ENCODE measurements at places on chromosomes 12 and 14.

- no peak for DNase-seq
Observed at GRCh38 chr12:11894890-11895289, 175.8 kb upstream of the BCL2L14 start.

GRCh38 chr12:88703790-88704189, 123.5 kb upstream of the KITLG start:
- no peak for DNase-seq

GRCh38 chr12:52037248-52037861, 13.9 kb upstream of the NR4A1 start:
- DNase-seq = peak; percentile 87

DNA sequence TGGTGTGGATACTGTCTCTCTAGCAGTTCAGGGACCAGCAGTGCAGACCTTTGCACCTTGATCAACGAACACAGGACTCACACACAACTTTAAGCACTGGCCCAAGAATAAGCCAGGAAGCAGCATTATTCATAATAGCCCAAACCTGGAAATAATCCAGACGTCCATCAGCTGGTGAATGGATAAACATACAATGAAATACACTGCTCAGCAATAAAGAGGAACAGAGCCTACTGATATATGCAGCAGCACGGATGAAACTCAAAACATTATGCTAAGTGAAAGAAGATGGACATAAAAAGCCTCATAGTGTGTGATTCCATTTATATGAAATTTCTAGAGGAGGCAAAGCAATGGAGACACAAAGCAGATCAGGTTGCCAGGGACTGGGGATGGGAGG, 303.9 kb upstream of the FKBP4 start:
- DNase-seq = no peak

DNA sequence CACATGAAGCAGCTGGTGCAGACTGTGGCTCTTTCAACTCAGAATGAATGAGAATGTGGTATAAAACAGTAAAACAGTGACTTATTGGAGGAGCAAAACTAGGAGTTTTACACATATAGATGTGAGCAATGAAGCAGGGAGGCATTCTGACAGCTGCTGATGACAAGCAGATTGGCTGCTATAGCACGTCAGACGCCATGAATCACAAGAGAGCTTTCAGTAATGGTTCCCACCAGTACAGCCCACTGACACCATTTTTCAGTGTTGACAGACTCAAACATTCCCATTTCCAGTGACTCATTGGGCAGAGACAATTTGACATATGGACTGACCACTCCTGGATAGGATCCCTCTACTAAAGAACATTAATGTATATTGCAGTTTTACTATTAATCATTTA, 24.6 kb upstream of the FSCB start:
- DNase-seq = no peak

DNA sequence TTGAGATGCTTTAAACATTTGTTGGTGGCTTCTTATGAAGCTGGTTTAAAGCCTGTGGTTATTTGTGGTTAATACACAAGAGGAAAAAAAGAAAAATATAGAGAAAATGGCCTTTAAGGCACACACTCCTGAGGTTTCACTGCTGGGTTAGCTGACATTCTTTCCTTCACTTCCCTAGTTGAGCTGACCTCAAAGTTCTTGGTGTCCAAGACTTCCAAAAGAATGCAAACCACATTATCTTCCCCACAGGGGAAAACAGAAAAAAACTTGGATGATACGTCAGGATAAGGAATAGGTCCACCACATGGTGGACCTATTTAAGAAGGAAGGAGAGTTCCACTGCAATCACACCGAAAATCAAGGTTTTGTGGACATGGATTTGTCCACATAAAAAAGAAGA, 94.3 kb downstream of the SLC25A21 start:
- no peak for DNase-seq

DNA sequence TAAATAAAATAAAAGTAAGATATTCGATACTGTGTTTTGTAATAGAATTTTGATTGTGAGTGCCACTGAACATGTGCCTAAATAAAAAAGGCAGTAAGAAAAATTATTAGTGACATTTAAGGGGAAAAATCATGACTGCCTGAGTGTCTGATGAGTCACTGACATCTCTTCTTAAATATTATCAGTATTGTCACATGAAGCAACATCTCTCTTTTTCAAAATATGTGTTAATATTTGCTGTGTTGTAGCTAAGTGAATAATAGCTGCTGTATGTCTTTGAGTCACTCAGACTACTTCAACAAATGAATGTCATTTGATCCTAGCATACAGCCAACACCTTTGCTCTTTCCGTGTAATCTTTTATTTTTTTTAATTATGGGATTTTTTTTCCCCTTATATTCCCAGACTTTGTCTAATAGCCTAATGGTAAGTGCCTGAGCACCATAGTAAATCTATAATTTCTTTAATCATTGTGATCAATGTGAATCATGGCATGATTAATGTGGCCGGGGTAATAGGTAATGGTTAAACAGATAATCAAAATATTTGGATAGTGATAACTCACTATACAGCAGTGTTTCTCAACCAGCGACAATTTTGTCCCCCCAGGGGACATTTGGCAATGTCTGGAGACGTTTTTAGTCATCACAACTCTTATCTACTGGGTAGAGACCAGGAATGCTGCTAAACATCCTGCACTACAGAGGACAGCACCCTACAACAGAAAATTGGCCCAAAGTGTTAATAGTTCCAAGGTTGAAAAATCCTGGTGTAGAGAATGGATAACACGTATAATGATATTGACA, 11.7 kb upstream of the OTX2 start:
- no peak for DNase-seq

DNA sequence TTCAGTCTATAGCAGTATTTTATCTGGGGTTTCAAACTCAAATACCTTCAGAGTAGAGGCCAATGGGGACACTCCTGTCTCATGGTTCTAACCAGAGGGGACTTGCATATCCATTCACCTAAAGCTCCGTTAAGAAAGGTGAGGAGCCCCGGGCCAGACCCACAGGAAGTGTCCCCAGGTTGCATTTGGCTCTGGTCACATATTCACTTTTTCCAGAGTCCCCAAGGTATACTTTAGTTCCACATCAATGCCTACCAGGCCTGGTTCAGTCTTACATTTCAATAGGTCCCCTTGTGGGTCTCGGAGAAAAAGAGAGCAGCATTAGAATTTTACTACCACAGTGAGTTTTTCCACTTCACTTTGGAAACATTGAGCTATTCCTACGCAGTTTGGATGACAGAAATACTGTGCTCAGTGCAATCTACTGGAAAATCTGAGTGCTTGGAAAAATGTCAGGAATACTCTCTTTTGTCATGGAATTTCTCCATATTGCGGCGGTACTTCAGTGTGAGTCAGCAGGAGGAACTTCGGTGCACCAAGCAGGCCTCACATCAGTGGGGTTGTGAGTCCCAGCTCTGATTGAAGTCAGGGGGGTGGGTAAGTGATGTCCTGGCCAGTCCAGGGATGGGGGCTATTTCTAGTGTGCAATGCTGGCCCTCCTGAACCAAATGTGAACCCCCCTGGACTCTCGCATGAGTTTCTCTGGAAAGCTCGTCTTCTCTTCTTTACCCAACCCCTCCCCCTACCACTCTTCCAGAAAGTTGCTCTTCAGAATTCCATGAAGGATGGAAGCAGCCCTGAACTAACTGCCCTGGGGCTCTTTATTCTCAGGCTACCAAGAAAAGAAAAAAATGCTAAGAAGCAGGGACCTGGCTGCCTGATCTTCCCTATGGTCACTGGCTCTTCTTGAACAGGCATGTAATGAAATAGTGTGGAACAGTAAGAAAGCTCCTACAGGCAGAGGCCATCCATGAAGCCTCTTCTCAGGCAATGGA, 184.7 kb downstream of the PRKCH start:
- no peak for DNase-seq

GRCh38 chr12:116919247-116919661, 8.5 kb downstream of the FBXW8 start:
- no peak for DNase-seq

- no peak for DNase-seq
Observed at GRCh38 chr12:52019113-52019770, 12.5 kb downstream of the TAMALIN start.

- DNase-seq = no peak
Observed at GRCh38 chr14:56180754-56181542, 62.7 kb downstream of the PELI2 start.

GRCh38 chr12:120183211-120183631, 11.3 kb downstream of the GCN1 start:
- DNase-seq = no peak

DNA sequence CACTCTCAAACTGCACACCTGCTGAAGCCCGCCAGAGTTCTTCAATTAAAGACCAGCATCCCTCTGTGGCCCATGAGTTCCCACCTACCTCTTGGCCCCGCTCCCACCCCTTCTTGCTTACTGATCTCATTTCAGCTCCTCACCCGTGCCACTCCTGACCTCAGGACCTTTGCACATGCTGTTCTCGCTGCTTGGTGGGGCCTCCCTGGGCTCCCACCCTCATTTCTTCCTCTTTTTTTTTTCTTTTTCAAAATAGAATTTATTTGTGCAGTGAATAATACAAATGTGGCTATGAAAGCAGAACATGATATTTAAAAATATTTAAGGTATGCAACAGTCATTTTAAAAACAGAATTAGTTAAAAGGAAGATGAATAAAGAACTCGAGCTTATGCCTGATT, 8.5 kb upstream of the SERPINA9 start:
- DNase-seq = no peak

GRCh38 chr12:65868878-65869277, 44.6 kb downstream of the HMGA2 start:
- no peak for DNase-seq

GRCh38 chr12:29187756-29188155, 38.7 kb downstream of the FAR2 start:
- no peak for DNase-seq

DNA sequence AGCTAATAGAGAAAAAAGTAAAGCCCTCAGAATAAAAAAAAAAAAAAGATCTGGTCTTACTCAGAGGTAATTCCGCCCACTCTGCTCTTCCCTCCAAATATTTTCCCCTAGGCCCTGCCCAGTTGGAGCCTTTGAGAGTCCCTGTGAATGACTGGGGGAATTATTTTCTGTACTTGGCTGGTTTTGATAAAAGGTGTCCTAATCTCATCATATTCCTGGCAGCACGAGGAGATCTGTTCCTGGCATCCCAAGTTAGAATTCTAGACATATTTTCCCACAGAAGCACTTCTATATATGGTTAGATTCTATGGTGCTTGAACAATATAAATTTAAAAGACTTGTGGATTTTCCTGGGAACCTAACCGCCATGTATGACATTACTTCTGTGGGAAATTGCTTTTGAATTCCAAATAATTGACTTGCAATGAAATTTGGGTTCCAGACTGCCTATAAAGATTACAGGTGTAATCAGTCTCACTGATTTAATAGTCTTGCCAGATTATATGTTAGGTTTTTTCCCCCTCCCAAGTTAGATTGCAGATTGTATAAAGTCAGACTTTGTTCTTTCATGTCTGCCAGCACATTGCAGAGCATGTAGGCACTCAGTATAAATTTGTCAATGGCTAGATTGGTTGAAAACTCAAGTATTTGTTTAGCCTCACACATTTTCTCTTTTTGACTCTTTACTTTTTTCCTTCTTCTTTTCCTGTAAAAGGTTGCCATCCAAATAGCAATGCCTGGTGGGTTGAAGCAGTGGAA, 12.3 kb downstream of the GPX2 start:
- DNase-seq = no peak

DNA sequence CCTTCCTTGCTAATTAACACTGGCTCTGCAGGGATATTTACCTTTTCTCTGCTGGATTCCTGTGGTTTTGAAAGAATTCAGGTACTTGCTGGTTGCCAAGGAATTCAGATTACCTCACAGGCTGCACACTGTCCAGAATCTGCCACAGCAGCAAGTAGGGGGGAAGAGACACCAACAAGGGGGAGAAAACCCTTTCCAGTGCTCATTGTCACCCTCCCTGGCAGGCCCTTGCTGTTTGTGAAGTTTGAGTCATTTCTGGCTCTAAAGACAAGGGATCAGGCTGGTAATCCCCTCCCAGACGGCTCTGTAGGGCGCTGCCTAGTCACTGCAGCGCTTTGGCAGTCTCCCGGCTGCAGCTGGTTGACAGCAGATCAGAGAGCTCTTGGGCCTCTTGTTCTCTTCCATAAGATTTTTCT, 50.8 kb downstream of the TTLL5 start:
- DNase-seq = peak; percentile 31

- peak; percentile 2 for DNase-seq
Observed at GRCh38 chr12:34405286-34406227, 383.3 kb downstream of the ALG10 start.

GRCh38 chr14:99677231-99678140, 6.6 kb upstream of the CYP46A1 start:
- no peak for DNase-seq

DNA sequence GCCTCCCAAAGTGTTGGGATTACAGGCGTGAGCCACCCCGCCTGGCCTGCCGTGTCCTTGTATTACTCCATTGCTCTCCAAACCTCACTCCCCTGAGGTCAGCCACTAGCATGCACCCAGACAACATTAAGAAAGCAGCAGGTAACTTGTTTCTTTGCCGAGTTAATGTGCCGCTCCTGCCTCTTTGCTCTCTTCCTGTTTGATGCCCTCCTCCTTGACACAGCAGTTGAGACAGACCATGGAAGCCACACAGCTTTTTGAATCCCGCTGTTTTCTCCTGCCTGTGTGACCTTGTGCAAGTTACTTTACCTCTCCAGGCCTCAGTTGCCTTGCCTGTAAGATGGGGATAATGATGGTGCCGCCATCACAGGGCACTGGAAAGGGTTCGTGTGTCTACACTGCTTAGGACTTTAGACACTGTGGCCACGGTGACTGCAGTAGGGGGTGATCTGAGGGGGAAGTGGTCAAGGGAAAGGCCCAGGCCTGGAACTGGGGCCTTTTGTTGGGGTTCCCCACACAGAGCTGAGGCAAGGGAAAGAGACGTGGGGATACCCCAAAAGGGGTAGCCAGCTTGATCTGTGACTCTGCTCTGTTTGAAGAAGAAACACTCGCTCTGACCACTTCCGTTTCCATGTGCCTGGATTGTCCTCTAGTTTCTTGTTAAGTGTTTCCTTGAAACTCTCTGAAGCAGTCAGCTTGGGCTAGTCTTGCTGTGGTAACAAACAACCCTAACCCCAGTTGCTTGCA, 69.3 kb downstream of the RIN3 start:
- no peak for DNase-seq

DNA sequence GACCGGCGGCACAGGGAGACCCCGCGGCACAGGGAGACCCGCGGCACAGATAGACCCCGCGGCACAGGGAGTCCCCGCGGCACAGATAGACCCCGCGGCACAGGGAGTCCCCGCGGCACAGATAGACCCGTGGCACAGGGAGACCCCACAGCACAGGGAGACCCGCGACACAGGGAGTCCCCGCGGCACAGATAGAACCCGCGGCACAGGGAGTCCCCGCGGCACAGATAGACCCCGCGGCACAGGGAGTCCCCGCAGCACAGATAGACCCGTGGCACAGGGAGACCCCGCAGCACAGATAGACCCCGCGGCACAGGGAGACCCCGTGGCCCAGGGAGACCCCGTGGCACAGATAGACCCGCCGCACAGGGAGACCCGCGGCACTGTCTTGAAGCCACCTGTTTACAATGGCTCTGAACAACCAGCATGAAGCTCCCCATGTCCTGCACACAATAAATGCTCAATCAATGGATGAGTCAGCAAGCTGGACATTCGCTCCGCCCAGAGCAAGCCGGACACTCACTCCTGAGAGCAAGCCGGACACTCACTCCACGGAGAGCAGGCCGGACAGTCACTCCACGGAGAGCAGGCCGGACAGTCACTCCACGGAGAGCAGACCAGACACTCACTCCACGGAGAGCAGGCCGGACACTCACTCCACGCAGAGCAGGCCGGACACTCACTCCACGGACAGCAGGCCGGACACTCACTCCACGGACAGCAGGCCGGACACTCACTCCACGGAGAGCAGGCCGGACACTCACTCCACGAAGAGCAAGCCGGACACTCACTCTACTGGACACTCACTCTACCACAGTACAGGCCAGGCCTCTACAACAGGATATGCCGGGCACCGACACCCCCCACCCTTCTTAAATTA, 121.9 kb downstream of the RFLNA start:
- no peak for DNase-seq
